Mesenteric fat pad (tissue), 1 donor: ENCODE measurements at places on chromosomes 5 and 9. TPM values are rescaled to one million over a fixed set of nuclear protein-coding genes. Genes with fewer than 3 reads are reported as not detected.

The GPR150 gene
- 0.32 TPM for total RNA-seq

DNA sequence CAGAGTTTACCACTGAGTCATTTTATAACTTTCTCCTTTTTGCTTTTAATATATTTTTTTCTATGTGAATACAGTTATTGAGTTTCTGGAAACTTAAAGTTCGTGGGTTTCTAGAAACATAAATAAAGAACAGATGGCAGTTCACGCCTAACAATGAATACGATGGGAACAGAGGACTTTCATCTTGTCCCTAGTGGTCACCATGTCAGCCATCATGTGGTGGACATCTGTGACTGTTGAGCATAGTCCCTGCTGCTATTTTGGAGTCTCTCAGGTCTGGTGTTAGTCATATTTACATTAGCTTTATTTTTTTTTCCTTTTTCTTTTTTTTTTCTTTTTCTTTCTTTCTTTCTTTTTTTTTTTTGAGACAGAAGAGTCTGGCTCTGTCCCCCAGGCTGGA lies 85.3 kb downstream of the XRCC4 start:
- no peak for DNase-seq

The NR6A1 gene
- total RNA-seq = 0.64 TPM

DNA sequence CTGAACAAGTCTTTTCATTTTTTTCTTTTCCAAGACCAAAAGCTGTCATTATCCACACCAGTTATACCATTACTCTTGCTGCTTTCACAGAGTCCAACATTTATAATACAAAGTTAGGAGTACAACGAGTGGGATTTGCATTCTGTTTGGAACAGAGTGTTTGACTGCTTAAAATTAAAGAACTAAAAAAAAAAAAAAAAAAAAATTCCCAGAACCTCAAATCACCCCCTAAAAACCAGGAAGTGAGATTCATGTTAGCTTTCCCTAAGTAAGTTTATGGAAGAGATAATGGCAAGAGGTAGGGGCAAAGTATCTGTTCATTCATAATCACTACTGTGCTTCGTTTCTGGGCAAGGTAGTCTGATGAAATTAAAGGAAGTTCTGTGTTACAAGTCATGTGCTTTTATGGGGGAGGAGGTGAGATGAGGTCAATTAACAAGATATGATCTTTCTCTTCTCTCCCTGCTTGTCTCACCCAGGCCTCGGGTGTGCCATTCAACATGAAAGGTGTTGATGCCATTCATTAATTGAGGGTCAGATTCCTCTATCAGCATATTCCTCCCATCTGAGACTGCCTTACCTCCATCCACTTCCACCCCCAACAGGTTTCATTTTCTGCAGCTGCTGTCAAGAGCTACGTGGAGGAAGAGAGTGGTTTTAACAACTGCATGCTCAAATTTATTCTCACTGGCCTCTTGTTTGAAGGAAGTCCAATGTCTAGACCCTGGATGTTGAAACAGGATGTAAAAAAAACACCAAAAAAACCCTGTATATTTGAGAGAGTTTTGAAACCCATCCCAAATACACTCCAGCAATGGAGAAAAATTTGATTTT lies 58.1 kb downstream of the MARCHF3 start:
- DNase-seq = no peak

DNA sequence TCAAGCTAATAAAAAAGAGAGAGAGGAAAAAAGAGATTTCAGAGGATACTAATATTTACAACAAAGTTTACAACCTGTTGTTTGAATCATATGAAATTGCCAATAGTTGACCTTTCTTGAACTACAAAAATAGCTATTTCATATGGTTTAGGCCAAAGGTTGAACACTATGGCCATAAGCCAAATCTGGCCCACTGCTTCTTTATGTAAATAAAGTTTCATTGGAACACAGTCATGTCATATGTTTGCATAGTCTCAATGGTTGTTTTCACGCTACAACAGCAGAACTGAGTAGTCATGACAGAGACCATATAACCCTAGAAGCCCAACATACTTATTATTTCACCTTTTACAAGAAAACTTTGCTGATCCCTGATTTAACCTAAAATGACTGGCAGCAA lies 20.9 kb downstream of the SEMA5A start:
- DNase-seq = no peak
